ENCODE measurements at places on chromosomes 13 and 19. TPM values are rescaled to one million over a fixed set of nuclear protein-coding genes. Genes with fewer than 3 reads are reported as not detected.

Gene CASP14
- total RNA-seq: not detected

Gene RRAS
- 124 TPM for total RNA-seq

Gene HSD17B14
- 6.6 TPM for total RNA-seq

Gene GAS6
- total RNA-seq: 215 TPM

Gene FBXO27
- total RNA-seq: 8.5 TPM

Gene FBXW9
- total RNA-seq: 3.6 TPM

Gene VPS36
- total RNA-seq: 38.2 TPM

Gene SH2D3A
- 0.52 TPM for total RNA-seq

Gene PTH2
- total RNA-seq: not detected

Gene ZNF71
- 8.4 TPM for total RNA-seq

Gene DIAPH3
- 2.6 TPM for total RNA-seq

Gene IGFL3
- not detected for total RNA-seq

Gene NALCN
- 18.9 TPM for total RNA-seq

Gene FXYD3
- not detected for total RNA-seq
